ENCODE measurements at places on chromosomes 7 and 10.
A peak's percentile ranks its signal among the peaks of the same experiment; 100 is the strongest.

- DNase-seq, result no peak
These were observed 93.8 kb upstream of the IKZF1 start for GRCh38 chr7:50210706-50211115.

DNA sequence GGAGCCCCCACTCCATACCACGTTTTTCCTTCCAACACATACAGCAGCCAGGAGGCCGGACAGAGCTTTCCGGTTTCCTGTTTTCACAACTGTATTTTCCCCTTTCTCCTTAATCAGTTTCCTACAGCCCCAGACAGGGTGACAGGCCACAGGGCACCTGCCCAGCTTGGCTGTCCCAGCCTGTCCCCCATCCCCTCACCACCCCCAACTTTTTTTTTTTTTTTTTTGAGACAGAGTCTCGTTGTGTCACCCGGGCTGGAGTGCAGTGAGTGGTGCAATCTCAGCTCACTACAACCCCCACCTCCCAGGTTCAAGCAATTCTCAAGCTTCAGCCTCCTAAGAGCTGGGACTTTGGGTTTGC is 10.3 kb upstream of the HSPB1 start:
- peak; percentile 24 for DNase-seq

- no peak for DNase-seq
These were observed 6.8 kb downstream of the NAMPT start for GRCh38 chr7:106277976-106278375.

- DNase-seq, result no peak
These were observed 464 bp downstream of the DENND2A start for GRCh38 chr7:140640060-140640637.

- DNase-seq, result no peak
These were observed 440.4 kb downstream of the KIF20B start for GRCh38 chr10:90141791-90142190.

GRCh38 chr10:89256340-89256739 is 4.8 kb upstream of the LIPA start:
- no peak for DNase-seq

DNA sequence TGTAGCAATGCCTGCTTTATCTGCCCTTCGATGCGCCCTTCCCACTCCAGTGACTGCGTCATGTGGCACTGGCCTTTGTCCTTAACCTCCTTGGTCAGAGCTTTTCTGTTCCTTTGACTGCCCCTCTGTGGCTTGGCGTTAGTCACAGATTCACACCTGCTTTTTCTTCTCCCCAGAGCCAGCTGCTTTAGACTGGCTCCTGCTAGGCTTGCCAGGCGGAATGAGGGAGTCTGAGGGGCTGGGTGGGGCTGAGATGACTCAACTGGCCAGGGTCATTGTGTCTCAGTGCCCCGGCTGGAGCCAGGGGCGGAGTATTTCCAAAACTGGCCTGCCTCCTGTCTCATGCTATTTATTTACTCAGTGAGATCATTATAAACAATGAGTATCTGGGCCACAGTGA is 194.1 kb downstream of the EMX2 start:
- DNase-seq, result no peak

DNA sequence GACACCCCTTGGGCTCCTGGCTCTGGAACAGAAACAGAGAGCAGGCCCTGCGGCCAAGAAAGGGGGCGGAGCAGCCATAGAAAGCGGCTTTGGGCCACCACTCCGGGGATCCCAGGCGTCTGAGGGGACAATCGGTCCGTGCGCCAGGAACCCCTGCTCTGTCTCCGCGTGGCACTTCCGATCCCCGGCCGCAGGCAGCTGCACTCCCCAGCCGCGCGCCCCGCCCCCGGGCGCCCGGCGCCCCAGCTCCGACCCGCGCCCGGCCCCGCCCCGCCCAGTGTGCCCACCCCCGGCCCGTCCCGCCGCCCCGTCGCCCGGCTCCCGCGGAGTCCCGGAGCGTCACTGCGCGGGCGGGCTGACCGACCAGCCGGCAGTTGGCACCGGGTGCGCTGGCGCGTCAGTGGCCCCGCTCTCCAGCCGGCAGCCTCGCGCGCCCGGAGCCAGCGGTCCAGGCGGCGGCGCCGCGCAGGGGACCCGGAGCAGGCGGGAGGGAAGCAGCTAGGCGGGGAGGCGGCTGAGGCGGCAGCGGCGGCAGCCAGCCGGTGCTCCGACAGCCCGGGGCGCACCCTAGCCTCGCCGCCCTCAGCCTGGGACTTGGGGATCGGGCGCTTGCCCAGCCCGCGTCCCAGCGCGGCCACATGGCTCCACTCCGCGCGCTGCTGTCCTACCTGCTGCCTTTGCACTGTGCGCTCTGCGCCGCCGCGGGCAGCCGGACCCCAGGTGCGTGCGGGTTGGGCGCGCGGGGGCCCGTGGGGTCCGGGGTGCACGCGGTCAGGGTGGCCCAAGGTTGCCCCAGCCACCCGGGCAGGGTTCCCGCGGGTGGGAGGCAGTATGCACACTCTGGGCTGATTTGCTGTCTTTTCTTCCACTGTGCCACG is at the start of gene ADAMTS14:
ADAMTS14 (plus strand) TSS at position 342 of the 878 bp plus-strand sequence; CDS start at position 639, 297 bp downstream.
- DNase-seq, result no peak

DNA sequence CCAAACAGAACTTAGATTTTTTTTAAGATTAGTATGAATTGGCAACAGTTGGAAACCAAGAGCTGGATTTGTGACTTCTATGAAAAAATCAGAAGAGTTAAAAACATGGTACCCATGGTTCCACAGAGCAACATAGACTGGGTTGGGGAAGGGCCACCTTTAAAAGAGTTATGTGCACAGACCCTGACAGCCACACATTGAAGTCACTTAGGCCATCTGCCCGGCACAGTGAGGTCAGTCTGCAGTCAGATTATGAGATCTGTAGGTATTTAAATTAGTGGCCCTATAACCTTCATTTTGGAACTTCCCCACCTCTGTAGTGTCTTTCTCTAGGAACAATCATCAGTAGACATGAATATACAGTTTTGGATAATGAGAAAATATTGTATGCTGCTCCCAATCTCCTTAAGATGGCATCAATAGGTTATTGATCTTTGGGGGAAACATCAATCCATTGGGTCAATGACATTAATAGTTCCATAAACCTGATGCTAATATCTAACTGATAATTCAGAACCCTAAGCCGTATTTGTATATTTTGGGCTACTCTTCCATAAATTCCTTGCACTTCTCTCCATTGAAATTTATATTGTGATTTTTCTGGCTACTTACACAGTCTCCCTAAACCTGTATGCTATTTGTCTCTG is 7.0 kb downstream of the ANKRD1 start:
- no peak for DNase-seq

GRCh38 chr7:64574540-64575099 is 11.7 kb upstream of the ZNF680 start:
- DNase-seq, result no peak

DNA sequence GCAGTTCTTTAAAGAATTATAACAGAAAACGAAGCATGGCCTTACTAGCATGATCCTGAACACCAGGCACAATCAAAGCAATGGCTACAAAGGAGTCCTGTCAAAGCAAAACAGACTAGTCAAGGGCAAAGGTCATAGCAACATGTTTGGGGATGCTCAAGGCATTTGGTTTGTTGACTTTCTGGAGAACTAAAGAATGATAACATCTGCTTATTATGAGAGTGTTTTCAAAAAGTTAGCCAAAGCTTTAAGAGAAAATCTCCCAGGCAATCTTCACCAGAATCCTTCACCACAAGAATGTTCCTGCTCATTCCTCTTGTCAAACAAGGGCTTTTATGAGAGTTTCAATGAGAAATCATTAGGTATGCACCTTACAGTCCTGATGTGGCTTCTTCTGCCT is 95.1 kb upstream of the CPXM2 start:
- DNase-seq, result no peak

DNA sequence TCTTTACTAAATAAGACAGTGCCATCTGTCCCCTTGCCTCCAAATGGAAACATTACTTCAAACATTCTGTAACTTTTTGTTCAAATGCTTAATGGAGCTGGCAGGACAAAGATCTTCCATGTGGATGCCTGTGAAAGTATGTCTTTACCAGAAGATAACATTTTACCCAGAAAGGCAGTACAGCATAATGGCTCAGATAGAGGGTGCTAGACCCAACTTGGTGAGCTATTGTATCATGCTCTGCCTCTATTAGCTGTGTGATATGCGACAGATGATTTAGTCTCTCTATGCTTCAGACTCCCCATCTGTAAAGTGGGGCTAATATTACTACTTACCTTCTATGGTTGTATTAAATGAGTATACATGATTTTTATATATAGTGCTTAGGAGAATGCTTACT is 8.8 kb upstream of the SMKR1 start:
- DNase-seq, result no peak

- no peak for DNase-seq
These were observed 208.6 kb upstream of the YAE1 start for GRCh38 chr7:39357648-39358047.

GRCh38 chr7:45015313-45015712 is 15.3 kb downstream of the CCM2 start:
- no peak for DNase-seq

- DNase-seq, result no peak
These were observed 541.7 kb upstream of the GALNT17 start for GRCh38 chr7:70590126-70590854.

DNA sequence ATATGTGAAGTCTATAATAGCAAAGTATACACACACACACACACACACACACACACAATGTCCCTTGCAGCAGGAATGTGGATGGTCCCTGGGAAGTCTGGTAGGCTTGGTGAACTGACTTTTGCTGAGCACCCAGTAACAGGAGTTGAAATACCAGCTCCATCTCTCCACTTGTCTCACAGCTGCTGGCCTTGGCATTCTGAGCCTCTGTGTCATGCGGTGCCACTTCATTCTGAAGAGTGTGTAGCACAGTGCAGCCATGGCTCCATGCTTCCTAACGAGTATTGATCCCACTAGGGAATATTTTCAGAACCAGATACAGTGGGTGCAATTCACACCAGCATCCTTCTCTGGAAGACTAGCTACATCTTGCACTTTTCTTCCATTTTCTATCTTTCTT is 192.4 kb downstream of the ADARB2 start:
- no peak for DNase-seq

DNA sequence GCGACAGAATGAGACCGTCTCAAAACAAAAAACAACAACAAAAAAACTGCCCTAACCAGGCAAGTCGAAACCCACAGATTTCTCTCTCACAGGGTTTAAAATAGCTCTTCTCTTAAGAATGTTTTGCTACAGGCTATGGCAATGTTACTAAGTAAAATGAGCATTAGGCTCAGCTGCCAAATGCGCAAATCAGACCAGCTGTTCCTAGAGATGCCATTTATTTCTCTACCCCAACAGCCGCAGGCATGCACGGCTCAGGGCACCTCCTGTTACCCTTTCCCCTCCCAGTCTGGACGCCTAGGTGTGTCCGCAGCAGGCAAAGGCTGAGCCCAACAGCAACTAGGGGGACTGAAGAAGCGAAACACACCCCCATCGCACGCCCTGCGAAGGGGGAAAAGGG is 168.3 kb upstream of the MBL2 start:
- DNase-seq, result no peak

- DNase-seq, result no peak
These were observed 153.5 kb downstream of the RNF216 start for GRCh38 chr7:5627745-5628547.

DNA sequence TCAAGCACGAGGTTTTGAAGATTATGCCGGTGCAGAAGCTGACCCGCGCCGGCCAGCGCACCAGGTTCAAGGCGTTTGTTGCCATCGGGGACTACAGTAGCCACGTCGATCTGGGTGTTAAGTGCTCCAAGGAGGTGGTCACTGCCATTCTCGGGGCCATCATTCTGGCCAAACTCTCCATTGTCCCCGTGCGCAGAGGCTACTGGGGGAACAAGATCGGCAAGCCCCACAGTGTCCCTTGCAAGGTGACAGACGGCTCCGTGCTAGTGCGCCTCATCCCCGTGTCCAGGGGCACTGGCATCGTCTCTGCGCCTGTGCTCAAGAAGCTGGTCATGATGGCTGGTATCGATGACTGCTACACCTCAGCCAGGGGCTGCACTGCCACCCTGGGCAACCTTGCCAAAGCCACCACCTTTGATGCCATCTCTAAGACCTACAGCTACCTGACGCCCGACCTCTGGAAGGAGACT is 284.7 kb downstream of the GPR37 start:
- DNase-seq, result no peak
